EL (cell line): ENCODE measurements at places on chromosomes 6 and 20.
A peak's percentile ranks its signal among the peaks of the same experiment; 100 is the strongest.

DNA sequence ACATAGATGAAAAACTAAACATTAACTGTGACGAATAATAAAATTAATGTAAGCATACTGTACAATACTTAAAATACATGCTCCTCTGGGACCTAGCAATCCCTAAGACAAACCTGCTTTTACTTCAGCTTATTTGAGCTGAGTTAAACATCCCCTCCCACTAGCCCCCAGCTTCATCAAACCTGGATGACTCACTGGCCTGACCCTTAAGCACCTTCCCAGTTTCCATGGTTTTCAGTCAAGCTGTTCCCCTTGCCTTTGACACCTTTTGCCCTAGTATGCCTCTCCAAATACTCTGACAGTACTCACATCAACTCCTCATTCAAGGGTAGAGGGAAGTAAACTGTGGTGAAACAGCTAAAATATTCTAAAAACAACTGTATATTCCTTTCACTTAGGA lies 4.2 kb downstream of the ELOVL4 start:
- DNase-seq: no peak

DNA sequence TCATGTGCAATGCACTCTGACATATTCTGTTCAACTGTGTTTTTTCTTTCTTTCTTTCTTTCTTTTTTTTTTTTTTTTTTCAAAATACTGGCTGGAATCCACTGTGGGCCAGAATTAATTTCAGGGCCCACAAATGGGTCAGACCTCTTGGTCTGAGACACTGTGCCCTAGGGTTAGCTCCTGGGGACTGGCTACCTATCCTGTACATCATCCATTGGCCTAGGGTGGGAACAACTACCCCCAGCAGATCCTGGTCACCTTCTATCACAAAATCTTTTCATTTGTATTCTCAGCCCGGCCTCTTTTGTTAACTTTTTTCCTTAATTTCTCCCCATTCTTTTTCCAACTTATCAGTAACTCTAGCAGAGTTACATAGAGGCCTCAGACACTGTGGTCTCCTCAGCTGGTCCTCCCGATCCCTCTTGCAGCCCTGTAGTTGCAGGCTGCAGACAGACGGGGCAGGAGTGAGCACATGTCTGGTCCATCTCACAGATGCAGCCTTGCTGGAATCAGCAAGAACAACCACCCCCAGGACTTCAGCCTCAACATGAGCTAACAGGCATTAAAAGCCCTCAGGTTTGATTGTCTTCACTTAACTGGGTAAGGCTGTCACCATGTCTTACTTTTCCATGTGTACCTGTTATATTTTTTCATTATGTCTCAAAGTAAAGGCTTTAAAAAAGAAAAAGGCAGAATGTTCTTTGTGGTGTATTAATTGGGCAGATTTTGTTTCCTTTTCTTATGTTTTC lies 41.3 kb downstream of the TXLNB start:
- DNase-seq: peak; percentile 56

DNA sequence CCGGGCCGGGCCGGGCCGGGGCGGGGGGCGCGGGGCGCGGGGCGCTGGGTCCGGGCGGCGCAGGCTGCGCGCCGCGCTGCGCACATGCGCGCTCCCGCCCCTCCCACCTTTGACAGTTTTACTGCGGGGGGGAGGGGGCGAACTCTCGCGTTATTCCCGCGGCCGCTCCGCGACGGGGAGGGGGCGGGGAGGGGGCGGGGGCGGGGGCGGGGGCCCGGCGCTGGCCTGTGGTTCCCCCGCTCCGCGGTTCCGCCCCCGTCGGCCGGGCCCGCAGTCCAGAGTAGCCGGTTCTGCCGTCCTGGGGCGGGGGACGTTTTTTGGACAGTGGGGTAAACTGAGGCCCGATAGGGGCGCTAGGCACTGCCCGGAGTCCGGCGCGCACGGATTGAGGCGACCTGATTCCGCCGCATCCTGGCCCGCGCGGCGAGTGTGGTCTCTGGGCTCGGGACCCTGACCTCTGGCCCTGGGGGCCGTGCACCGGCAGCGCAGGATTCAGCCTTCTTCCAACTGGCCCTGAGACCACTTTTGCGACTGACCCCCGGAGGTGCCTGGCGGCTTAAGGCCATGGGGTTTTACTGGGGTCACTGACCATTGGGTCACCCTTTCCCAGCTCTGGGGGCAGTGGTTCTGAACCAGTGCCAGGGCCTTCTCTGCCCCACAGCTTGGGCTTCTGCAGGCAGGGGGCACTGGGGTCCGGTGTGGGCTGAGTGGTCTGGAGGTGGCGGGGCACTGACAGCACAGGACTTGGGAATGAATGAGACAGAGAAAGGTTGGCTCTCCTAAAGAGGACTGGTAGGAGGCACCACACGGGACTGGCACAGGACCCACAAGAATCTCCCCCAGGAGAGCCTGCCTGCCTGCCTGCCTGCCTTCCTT lies at the start of gene ZNF512B:
Gene ZNF512B, minus strand, starts transcription at position 93 of the 876 bp plus-strand sequence. CDS start 1,980 bp downstream, outside the sequence.
- peak; percentile 69 for DNase-seq

DNA sequence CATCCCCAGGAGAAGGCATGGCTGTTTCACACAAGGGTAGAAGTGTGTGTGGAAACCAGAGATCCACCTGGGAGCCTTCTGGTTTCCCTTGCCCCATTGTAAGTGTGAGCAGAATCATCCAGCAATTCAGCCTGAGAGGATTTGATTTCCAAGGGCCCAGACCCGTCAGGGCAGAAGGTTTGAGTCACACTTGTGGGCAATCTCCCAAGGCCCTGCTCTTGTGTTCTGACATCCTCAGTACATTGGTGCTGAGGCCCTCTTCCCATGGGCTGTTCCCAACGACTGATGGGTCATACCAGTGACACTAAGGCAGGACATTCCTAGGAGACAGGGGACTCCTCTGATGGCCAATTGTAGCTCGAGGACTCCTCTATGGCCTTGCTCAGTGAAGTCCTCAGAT lies 58.2 kb upstream of the POLR1H start:
- DNase-seq: peak; percentile 48

DNA sequence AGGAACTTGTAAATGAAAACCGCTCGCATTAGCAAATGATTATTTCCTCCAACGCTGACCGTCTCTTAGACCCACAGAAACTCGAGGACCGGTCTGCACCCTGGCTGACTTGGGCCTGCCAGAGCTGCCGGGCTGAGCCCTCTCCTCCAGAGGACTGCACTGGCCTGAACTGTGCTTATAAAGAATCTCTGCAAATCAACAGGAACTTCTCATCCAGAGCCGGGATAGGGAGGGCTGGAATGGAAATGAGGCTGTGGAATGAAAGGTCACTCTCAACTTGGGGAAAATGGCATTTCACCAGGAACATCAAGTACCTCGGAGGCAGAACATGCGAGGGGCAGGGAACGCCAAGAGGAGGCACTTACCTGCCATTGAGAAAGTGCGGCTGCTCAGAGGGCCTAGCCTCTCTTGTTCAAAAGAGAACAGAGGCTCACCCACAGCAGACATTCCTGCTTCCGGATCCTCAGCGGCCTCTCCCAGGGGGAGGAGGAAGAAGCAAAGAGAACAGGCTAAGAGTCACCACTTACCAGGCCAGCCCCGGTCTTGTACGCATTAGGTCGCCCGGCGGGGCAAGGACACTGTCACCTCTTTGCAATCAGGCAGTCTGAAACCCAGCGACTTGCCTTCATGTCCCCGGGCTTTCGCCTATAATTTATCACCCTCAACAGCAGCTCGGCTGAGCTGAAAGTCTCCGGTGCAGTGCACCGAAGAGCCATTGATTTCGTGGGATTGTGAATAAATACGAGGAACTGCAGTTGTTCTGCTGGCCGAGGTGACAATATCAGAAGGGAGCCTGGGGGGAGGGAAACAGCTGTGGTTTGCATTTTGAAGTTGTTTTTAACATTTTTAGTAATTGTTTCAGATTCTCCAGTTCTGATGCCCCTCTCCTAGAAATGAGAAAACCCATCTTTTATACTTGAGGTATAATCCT lies 37.6 kb downstream of the ZMYND8 start:
- DNase-seq: peak; percentile 76

DNA sequence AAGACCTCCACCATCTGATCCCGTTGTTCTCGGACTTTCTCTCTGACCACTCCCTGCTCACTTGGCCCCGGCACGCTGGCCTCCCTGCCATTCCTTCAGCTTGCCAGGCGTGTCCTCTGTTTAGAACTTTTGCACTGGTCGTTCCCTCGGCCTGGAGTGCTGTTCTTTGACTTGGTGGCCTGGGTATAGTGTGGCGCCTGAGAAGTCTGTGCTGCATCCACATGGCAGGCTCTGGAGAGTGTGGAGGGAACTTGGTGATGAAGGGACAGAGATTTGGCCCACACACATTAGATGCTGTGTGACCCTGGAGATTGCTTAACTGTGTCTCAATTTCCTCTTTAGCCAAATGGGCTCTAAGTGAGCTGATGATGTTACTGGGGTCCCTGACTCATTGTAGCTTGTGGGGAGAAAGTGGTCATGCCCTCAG lies 13.0 kb upstream of the TGM2 start:
- DNase-seq: no peak

GRCh38 chr6:30554962-30555815 lies 1.1 kb downstream of the GNL1 start:
- peak; percentile 47 for DNase-seq

GRCh38 chr6:1013656-1014430 lies 298.1 kb upstream of the FOXQ1 start:
- DNase-seq: no peak

DNA sequence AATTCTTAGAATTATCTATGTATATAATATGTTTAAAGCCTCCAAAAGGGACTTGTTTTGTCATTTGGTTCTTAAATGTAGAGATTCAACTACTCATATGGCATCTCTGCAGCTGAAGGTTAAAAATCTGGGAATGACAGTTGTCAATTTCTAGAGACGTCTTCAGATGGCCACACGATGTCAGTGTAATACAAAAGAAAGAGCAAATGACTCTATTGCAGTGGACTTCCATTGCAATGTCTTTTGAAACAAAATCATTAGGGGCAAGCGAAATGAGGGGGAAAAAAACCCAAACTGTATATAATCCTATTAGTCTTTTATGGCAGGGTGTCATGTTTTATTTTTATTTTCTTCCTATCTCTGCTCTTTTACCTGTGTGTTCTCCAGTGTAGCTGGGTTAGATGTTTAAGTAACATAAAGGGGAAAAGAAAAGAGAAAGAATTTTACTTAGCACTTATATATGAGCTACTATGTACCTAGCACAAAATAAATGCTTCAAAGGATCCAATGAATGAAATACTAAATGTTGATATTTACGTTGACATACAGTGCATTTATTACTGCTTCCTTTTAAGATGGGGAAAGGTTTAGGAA lies 26.2 kb downstream of the CCN2 start:
- peak; percentile 64 for DNase-seq

DNA sequence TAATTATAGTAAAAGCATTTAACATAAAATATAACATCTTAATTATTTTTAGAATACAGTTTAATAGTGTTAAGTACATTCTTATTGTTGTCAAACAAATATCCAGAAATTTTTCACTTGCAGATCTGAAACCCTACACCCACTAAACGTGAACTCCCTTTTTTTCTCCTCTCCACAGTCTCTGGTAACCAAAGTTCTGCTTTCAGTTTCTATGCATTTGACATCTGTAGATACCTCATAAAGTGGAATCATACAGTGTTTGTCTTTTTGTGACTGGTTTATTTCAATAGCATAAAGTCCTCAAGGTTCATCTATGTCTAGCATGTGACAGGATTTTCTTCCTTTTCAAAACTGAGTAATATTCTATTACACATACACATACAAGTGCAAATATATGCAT lies 286.3 kb downstream of the BTBD3 start:
- no peak for DNase-seq

GRCh38 chr6:40399888-40400457 lies 187.2 kb downstream of the LRFN2 start:
- DNase-seq: no peak
